Activated CD8-positive, alpha-beta memory T cell treated with anti-CD3 and anti-CD28 coated beads for 36 hours (primary cell): ENCODE measurements at places on chromosomes 3 and 15. TPM values are rescaled to one million over a fixed set of nuclear protein-coding genes. Genes with fewer than 3 reads are reported as not detected.

The PTPRG gene
- total RNA-seq: not detected

The FGF12 gene
- not detected for total RNA-seq

The ARNT2 gene
- total RNA-seq: not detected

The FGF7 gene
- total RNA-seq: not detected

The ADAMTSL3 gene
- not detected for total RNA-seq

The OR5AC2 gene
- not detected for total RNA-seq

The OR5K2 gene
- not detected for total RNA-seq

The DLG1 gene
- 62.1 TPM for total RNA-seq

The PDZRN3 gene
- not detected for total RNA-seq

The CCK gene
- total RNA-seq: not detected

The SLC7A14 gene
- total RNA-seq: not detected

The AADACL2 gene
- total RNA-seq: not detected

The SPSB4 gene
- total RNA-seq: not detected

The CCRL2 gene
- 3.6 TPM for total RNA-seq

The CPNE9 gene
- total RNA-seq: 0.40 TPM

The DPPA2 gene
- not detected for total RNA-seq

The MFN1 gene
- 33.7 TPM for total RNA-seq

The PARL gene
- 107 TPM for total RNA-seq

The SLC30A4 gene
- 2.6 TPM for total RNA-seq

The GOLGA8H gene
- not detected for total RNA-seq

The RASGRP1 gene
- total RNA-seq: 67.8 TPM

The PSMA4 gene
- total RNA-seq: 248 TPM

The FOXP1 gene
- total RNA-seq: 144 TPM
